Hematopoietic multipotent progenitor cell treated with erythropoietin and hydrocortisone succinate and interleukin-3 and kit ligand, for 4 days (in vitro differentiated cells): ENCODE measurements at places on chromosomes 12 and 14.

GRCh38 chr14:83355609-83356008 is 1822.0 kb upstream of the SEL1L start:
- no peak for DNase-seq

DNA sequence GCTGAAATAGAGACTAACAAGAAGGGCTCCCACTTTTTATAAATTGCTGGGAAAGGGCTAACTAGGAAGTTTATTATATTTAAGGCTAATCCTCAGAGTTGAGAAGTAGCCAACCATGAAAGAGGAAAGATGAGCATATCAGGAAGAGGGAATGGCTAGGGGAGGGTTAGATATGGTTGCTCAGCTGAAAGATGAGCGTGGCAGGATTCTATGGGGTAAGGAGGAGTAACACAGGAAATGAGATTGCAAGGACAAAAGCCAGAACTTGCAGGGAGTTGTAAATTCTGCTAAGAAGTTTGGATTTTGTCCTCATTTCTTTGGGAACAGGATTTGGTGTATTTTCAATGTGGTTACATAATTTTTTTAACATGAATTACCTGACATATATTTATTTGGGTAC is 127.4 kb upstream of the ATP2B1 start:
- no peak for DNase-seq

- peak; percentile 70 for DNase-seq
These were observed 11.8 kb upstream of the DERA start for GRCh38 chr12:15899282-15899870.

DNA sequence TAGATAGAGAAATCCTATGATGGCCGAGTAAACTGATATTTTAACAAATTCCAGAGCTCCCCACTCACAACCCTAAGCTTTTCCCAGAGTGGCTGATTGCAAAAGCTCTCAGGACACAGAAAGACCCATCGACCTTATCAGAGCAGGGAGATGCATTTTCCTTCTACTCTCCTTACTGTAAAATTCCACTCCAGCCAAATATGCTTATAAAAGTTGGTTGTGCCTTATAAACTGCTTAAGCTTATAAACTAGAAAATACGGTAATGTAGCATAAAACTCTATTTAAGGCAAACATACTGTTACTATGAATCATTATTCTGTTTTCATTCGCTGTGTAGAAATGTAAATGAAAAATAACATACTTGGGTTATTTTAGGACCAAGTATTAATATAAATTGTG is 41.6 kb upstream of the TRHDE start:
- no peak for DNase-seq

GRCh38 chr12:64636856-64637255 is 26.6 kb downstream of the RASSF3 start:
- no peak for DNase-seq

GRCh38 chr12:89756585-89757398 is 48.2 kb upstream of the ATP2B1 start:
- peak; percentile 98 for DNase-seq

- DNase-seq: no peak
These were observed 60.4 kb upstream of the IFNG-AS1 start for GRCh38 chr12:67928621-67929383.

- DNase-seq: no peak
These were observed 6.6 kb downstream of the SBNO1 start for GRCh38 chr12:123358035-123358434.

- no peak for DNase-seq
These were observed 10.2 kb downstream of the DDX47 start for GRCh38 chr12:12823300-12823699.

DNA sequence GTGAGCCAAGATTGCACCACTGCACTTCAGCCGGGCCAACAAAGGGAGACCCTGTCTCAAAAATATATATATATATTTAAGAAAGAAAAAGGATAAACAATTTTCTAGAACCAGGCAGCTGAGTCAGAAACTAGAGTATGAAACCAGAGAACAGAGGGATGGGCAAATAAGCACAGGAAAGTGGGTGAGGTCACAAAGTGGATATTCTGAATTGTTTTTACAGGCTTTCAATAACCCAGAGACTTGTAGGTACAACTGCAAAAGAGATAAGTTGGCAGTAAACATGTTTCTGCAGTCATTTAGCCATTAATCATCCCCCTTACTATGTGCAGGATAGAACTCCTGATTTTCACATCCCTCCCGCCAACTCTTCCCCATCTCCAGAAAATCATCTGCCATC is 94.2 kb downstream of the BTG1 start:
- DNase-seq: no peak

- DNase-seq: peak; percentile 37
These were observed at the start of gene MEG3 for GRCh38 chr14:100825713-100826331. TSS of gene MEG3 (plus strand) at chr14:100826118.

DNA sequence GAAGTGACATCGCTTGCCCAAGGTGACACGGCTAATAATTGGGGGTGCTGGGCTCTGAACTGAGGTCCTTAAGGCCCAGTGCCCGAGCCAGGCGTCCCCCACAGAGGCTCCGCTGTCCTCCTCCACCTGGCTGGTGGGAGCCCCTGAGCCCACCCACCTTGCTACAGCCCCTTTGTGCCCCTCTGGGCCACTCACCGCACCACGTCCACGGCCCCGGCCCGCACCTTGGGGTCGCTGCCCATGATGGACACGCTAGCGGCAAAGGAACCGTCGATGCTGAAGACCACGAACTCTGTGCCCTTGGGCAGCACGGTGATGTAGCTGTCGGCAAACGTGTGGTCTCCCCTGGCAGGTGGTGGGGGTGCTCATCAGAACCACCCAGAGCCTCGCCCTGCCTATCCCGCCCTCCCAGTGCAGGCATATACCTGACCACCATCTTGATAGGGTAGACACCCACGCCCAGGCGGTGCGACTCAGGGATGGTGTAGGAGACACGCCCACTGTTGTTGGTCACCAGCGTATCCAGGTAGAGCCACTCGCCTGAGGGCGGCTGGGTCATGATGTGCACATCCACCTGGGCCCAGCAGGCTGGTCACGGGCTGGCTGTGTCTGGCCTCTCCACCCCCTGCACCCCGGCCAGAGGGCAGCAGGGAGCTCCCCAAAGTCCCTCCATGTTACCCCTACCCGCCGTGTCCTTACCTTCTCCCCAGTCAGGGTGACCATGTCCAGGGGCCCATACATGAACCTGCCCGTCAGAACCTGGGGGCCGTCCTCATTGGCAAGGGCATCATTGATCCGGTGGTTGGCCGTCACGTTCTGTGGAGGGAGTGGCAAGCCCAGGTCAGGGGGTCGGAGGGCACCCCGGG is 6.8 kb downstream of the ARL6IP4 start:
- no peak for DNase-seq

GRCh38 chr12:42326541-42327226 is 717 bp downstream of the PPHLN1 start:
- DNase-seq: peak; percentile 54

GRCh38 chr12:110775997-110776396 is 33.3 kb upstream of the PPP1CC start:
- no peak for DNase-seq

GRCh38 chr14:63011623-63012022 is 33.6 kb downstream of the KCNH5 start:
- no peak for DNase-seq

DNA sequence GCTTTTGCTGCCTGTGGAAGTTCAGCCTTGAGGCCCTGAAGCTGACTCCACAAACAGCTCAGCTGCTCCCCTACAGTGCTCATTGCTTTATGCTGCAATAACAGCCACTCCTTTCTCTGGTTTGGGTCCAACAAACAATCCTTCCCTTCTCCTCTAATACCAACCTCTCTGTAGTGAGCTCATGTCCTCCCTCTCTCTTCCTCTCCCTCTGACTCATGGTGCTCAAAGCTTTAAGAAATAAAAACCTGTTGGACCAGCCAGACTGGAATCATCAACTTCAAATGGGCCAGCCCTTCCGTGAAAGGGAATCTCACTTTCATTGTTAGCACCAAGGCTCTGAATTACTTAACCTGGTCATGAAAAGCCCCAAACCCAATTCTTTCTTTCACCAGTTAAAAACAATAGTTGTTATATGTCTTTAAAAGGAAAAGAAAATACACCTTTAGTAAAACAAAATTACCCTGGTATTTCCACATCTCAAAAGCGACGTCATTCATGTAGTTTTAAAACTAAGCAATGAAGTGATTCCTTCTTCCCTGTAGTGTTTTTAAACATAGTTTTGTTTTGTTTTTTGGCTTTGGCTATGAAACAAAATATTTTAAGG is 126.4 kb downstream of the DUSP6 start:
- DNase-seq: no peak

- DNase-seq: peak; percentile 22
These were observed 29.3 kb downstream of the FGF6 start for GRCh38 chr12:4416276-4416675.

- DNase-seq: no peak
These were observed 304.4 kb downstream of the MED13L start for GRCh38 chr12:115973066-115973465.

DNA sequence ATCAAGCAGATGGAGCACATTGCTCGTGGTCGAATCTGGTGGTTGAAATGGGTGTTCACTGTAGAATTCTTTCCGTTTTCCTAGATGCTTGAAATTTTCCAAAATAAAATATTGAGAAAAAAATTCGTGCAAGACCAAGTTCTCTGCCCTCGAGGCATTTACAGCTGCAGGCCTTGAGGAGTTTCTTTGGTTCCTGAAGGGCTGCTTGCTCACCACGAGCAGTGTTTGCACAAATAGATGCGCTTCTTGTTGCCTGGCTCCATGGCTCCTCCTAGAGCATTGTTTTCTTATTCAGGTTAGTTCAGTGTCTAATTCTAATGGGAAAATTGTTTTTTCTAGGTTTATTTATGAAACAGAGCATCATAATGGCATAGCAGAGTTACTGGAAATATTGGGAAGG is 74.5 kb upstream of the DYNC1H1 start:
- DNase-seq: peak; percentile 46

- DNase-seq: peak; percentile 72
These were observed 18.0 kb downstream of the LRRC74A start for GRCh38 chr14:76844223-76844622.

- DNase-seq: no peak
These were observed 77.5 kb downstream of the ELK3 start for GRCh38 chr12:96271469-96272199.

- peak; percentile 37 for DNase-seq
These were observed 174.1 kb upstream of the RTL1 start for GRCh38 chr14:101077481-101078074.

GRCh38 chr12:6370994-6371754 is 4.2 kb downstream of the SCNN1A start:
- no peak for DNase-seq

DNA sequence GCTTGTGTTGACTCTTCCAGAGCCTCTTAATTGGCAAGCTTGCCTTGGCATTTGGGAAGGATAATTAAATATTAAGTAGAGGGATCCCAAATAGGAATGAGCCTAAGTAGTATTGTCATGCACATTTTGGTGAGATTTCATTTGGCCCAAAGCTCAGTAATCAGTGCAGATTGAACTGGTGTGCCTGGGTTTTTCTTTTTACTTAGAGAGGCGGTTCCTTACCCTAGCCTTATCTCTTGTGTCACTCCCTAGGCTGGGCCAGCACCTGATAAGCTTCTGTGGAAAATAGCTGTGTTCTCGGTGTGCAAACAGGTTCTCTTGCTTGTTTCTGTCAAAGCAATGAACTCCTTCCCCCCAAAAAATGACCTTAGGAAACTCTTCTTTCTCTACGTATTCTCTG is 9.3 kb upstream of the B4GALNT3 start:
- peak; percentile 74 for DNase-seq

DNA sequence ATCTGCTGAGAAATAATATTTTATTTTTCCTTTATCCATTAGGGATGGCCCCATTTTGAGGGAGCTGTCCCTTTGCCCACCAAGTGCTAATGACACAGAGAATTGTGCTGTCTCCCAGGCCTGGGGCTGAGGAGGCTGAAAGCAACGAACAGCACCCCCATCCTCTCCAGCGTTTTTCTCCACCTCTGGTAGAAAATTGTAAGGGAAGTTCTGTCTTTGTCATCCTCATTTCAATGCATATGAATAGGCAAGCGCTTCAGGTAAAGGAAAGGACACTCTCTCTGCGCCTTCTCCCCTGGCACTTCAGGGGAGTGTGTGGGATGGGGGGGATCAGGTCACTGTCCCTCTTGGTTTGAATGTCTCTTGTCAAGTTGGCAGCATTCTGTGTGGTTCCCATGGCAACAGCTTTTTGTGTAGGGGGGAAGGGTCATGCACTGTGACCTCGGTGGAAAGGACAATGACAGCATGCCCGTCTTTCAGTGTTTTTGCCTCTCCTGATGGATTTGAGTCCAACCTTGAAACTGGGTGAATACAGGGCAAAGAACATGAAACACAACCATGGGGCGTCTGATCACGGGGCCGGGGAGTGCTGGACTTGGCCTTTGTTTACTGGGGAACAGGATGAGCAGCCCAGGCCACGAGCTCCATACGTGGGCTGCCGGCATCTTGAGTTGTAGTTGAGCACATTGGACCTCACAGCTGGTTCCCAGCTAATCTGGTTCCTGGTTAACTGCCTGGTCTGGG is 230.2 kb downstream of the VRK1 start:
- DNase-seq: no peak

- no peak for DNase-seq
These were observed 236.3 kb downstream of the GALC start for GRCh38 chr14:87756661-87757060.

DNA sequence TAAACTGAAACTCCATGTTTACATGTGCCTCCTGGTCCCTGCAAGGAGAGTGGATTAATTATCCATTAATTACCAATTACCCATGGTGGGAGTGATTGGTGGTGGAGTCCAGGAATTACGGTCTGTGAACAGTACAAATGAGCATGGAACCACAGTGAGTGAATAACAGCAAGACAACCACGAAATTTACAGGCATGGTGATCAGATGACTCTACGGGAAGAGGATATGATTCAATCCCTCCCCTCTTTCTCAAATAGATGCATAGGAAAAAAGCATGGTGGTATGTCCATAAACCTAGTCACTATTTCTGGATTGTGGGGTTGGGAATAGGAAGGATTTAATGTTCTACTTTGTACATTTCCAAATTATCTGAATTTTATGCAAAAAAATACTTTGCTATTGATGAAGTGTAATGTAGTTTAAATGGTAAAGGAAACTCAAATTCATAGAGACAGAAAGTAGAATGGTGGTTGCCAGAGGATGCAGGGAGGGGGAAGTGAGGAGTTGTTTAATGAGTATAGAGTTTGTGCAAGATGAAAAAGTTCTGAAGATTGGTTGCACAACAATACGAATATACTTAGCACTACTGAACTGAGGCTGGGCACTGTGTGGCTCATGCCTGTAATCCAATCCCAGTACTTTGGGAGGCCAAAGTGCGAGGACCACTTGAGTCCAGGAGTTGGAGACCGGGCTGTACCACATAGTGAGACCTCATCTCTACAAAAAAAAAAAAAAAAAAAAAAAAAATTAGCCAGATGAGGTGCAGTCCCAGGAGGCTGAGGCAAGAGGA is 41.2 kb upstream of the C12orf75 start:
- DNase-seq: no peak

DNA sequence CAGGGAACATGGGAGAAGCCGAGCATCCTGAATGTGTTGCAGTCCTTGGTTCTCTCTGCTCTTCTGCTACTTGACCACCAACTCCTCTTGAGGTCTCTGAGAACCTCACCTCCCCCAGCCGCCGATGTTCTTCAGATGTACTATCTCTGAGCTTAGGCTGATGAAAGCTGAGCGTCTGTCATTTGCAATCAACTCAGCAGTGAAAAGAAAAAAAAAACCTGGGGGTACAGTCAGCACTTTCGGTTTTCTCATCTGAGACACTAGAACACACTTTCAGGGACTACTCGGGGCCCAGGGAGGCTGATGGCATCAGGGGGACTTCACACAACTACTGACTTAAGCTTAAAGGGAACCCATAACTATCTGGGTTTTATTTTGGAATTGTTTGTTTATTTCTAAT is 9.6 kb upstream of the FLVCR2 start:
- DNase-seq: no peak

GRCh38 chr14:51400139-51400538 is 160.1 kb downstream of the TMX1 start:
- no peak for DNase-seq
